ENCODE measurements at places on chromosomes 7 and 10.

DNA sequence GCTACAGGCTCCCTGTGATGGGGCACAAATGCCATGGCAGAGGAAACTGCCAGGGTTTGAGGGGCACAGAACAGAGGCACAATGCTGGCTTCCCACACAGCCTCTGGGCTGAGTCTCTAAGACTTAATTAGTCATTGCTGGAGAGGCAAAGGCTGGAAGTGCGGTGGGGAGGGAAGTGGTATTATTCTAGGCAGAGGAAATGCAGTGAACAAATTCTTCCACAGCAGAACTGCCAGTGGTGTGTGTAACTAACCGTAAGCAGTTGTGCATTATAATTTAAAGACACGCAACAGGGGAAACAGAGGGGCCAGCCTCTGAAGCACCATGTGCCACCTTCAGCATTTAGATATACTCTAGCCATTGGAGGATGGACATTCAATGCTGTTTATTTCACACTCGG, 12.8 kb downstream of the ICA1 start:
- DNase-seq = no peak
- no peak overlapping the region for H3K27ac ChIP-seq
- no peaks in the 10 kb centered on the region for H3K27me3 ChIP-seq
- H3K4me3 ChIP-seq = no peak overlapping the region
- H3K36me3 ChIP-seq = no peaks in the 10 kb centered on the region
- H3K4me1 ChIP-seq = no peaks in the 10 kb centered on the region

DNA sequence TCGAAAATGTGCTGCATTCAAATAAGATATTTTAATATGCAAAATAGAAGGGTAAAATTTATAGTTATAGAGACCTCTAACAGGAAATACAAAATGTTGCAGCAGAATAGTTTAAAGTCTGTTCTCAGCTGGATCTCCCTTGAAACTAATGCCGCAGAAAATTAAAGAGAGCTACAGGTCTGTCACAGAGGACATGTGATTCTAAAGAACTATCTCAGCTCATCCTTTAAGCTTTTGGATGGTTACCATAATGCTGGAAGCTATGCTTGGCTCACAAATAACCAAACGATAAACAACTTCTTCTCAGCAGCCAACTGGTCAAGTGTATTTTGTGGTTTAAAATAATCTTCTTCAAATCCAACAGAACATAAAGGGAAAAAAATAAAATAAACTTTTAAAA, 353.0 kb downstream of the PARD3 start:
- no peaks in the 10 kb centered on the region for H3K36me3 ChIP-seq
- no peak overlapping the region for H3K27ac ChIP-seq
- H3K4me1 ChIP-seq = no peaks in the 10 kb centered on the region
- no peaks in the 10 kb centered on the region for H3K27me3 ChIP-seq
- DNase-seq = no peak

DNA sequence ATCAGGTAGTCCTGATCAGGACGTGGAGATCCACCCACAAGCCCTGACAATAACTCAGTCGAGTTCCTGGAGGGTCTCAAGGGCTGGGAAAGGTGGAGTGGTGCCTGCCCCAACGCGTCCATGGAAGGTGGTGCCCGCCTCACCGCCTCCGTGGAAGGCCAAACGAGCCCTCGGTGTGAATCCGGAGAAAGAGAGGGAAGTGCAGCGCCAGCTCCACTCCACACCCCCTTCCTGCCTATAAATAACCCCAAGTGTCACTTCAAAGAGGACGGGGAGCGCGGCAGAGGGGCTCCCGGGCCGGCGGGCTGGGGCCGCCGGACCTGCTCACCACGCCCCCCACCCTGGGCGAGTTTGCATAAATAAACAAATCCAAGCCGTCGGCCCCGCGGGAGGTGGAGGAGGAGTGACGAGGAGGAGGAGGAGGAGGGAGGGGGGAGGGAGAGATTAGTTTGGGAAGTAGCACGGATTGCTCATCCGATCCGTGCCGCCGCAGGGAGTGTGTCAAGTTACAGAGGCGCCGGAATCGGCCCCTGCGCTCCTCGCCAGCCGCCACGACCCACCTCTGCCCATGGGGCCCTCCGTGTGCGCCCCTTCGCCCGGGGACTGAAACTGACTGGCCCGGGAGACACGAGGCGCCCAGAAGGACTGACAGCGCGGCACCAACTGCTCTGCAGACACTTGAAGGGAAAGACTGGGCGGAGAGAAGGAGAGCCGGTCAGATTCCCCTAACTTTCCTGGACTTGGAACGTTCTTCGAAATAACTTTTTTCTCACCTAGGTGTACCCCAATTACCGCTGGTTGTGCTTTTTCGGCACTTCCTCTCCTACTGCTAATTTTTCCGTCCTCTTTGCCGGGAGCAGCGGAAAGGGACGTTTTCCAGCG, at the start of gene COL13A1:
Gene COL13A1 (plus strand): TSS at position 473 of the 882 bp plus-strand sequence. CDS start 518 bp downstream, outside the sequence.
- no peak within 1 kb of the TSS for H3K4me3 ChIP-seq
- no peaks in the 10 kb centered on the region for H3K4me1 ChIP-seq
- peaks cover 18% of the 10 kb centered on the region for H3K27me3 ChIP-seq
- H3K36me3 ChIP-seq = no peaks in the 10 kb centered on the region
- H3K27ac ChIP-seq = no peak within 1 kb of the TSS
- DNase-seq = no peak

DNA sequence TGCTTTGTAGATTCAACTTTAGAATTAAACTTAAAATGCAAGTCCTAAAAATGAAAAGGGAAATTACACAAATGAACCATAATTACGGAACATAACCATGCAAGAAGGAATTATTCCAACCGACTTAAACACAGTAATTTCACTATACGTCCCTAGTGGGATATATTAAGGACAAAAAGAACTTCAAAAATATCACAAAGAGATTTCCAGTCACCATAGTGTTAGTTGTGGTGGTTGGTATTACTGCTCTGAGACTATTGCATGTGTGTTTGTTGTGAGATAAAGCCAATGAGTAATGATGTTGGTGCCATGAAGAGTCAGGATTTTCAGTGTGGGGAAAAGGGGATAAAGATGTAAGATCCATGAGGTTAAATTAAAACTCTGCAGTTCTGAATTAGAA, 49.6 kb downstream of the KCNH2 start:
- no peaks in the 10 kb centered on the region for H3K36me3 ChIP-seq
- no peaks in the 10 kb centered on the region for H3K4me1 ChIP-seq
- peaks cover 2% of the 10 kb centered on the region for H3K27me3 ChIP-seq
- no peak for DNase-seq
- H3K4me3 ChIP-seq = no peak overlapping the region

GRCh38 chr10:14753441-14753840, 21.3 kb downstream of the FAM107B start:
- no peak for DNase-seq
- H3K27me3 ChIP-seq = no peaks in the 10 kb centered on the region
- no peaks in the 10 kb centered on the region for H3K36me3 ChIP-seq
- peaks cover 14% of the 10 kb centered on the region for H3K4me1 ChIP-seq
- no peak overlapping the region for H3K27ac ChIP-seq
- no peak overlapping the region for H3K4me3 ChIP-seq

GRCh38 chr7:25249772-25250171, 21.5 kb upstream of the NPVF start:
- no peak overlapping the region for H3K4me3 ChIP-seq
- no peak for DNase-seq
- no peaks in the 10 kb centered on the region for H3K4me1 ChIP-seq
- no peaks in the 10 kb centered on the region for H3K36me3 ChIP-seq
- H3K27me3 ChIP-seq = no peaks in the 10 kb centered on the region
- no peak overlapping the region for H3K27ac ChIP-seq

GRCh38 chr10:91214911-91215310, 5.6 kb upstream of the PCGF5 start:
- H3K27ac ChIP-seq = no peak overlapping the region
- H3K4me3 ChIP-seq = no peak overlapping the region
- no peaks in the 10 kb centered on the region for H3K36me3 ChIP-seq
- H3K4me1 ChIP-seq = peaks cover 8% of the 10 kb centered on the region
- DNase-seq = no peak

- H3K36me3 ChIP-seq = no peaks in the 10 kb centered on the region
- no peak overlapping the region for H3K27ac ChIP-seq
- no peak overlapping the region for H3K4me3 ChIP-seq
- no peaks in the 10 kb centered on the region for H3K27me3 ChIP-seq
- peaks cover 6% of the 10 kb centered on the region for H3K4me1 ChIP-seq
Measured at GRCh38 chr7:22429386-22429785, 70.6 kb downstream of the STEAP1B start.

DNA sequence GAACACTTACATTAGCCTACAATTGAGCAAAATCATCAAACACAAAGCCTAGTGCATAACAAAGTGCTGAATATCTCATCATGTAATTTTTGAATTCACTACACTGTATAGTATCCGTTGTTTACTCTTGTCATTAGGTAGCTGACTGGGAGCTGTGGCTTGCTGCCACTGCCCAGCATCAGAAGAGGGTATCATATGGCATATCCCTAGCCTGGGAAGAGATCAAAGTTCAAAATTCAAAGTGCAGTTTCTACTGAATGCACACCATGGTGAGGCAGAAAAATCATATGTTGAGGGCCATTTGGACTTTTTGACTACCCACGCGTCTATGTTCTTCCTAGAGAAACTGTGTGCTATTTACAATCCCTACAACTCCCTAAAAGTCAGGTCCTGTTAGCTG, 7.5 kb upstream of the ZC3HAV1 start:
- no peak overlapping the region for H3K4me3 ChIP-seq
- peaks cover 25% of the 10 kb centered on the region for H3K4me1 ChIP-seq

- peaks cover 3% of the 10 kb centered on the region for H3K4me1 ChIP-seq
- H3K27me3 ChIP-seq = no peaks in the 10 kb centered on the region
- no peak for DNase-seq
- peak within 1 kb of the TSS; percentile 82 for H3K4me3 ChIP-seq
Measured at GRCh38 chr7:30771174-30771879, at the start of gene MINDY4. Gene MINDY4, plus strand, starts transcription at chr7:30771417. Its CDS starts 77 bp downstream, at chr7:30771494.

DNA sequence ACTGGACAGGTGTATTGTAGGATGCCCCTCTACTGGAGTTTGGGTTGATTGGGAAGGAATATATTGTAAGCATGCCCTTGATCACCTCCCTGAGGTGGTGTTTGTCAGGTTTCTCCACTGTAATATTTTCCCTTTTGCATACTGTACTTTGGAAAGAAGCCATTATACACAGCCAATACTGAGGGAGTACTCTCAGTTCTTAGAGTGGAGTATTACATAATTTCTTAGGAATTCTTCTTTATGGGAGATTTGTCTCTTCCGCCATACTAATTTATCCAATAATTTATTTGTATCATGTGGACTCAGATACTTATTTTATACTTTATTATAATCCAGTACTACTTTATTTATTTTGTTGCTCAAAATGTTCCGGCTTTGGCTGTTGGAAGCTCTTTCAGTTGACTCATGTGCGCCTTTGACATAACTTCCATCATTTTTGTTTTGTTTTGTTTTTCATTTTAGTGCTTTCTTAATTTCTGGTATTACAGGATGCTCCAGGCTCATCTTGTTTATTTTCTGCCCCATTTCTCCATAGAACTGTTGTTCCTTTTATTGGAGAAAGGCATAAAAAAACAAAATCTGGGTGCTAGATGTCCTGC, 29.7 kb downstream of the MKLN1 start:
- H3K4me1 ChIP-seq = 0 out of 2 replicates have a peak, but pooled peaks cover 3% of the 10 kb centered on the region
- H3K27me3 ChIP-seq = no peaks in the 10 kb centered on the region
- H3K36me3 ChIP-seq = no peaks in the 10 kb centered on the region
- H3K27ac ChIP-seq = no peak overlapping the region

GRCh38 chr10:97676770-97677581, 10.1 kb downstream of the AVPI1 start:
- peaks cover 8% of the 10 kb centered on the region for H3K36me3 ChIP-seq
- no peak for DNase-seq
- 0 out of 2 replicates have a peak overlapping the region, but pooled peaks have one; percentile 6 for H3K27ac ChIP-seq
- no peaks in the 10 kb centered on the region for H3K27me3 ChIP-seq

- no peak overlapping the region for H3K27ac ChIP-seq
- no peak for DNase-seq
- H3K36me3 ChIP-seq = peaks cover 3% of the 10 kb centered on the region
- H3K4me1 ChIP-seq = peaks cover 15% of the 10 kb centered on the region
- no peak overlapping the region for H3K4me3 ChIP-seq
Measured at GRCh38 chr7:6440381-6440780, 7.4 kb downstream of the DAGLB start.

DNA sequence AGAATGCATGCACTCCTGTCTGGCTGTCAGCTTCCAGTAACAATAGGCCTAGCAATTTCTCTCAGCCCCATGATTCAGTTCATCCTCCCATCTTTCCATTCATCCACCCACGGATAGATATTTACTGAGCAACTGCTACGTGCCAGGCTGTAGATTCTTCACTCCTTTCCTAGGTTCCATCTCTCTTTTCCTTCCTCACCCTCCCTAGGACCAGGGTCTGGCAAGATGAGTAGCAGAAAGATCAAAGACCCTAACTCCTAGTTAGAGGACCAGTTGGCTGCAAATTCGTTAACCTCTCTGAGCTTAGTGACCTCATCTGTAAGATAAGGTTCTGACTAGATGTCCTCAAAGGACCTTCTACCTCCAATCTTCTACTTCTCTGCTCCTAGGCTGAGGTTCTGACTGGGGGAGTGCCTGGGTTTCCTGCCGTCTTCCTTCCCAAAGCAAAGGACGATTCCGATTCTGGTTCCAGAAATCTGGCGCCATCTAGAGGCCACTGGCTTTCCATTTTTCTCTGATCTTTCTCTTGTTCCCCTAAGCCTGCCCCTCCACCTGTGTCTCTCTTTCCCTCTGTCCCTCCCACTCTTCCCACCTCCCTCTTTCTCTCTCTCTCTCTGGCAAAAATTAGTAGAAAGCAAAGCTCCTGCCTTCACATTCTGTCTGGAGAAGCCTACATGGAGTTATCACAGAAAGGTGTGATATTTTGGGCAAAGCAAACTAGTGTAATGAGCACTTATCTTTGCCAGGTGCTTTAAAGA, 26.2 kb downstream of the TBATA start:
- H3K27me3 ChIP-seq = no peaks in the 10 kb centered on the region
- no peak overlapping the region for H3K4me3 ChIP-seq
- DNase-seq = peak; percentile 17
- H3K4me1 ChIP-seq = no peaks in the 10 kb centered on the region
- no peak overlapping the region for H3K27ac ChIP-seq

DNA sequence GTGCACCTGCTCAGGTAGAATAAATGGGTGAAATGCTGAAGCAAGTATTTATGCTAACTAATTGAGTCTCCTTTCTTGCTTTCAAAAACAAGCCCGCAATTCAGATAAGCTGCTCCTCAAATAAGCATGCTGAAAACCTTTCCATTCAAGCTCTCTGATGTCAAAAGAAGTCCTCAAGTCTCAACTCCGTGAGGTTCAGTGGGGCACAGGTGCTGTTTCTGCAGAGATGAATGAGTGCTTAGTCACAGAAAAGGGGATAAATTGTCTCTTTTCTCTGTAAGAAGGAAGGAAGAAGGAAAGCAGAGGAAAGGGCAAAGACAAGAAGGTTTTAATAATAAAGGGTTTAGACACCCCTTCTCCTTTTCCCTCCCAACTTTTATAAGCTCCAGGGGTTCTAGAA, 229.8 kb upstream of the NPY start:
- H3K4me1 ChIP-seq = no peaks in the 10 kb centered on the region
- H3K36me3 ChIP-seq = no peaks in the 10 kb centered on the region
- no peak for DNase-seq
- no peak overlapping the region for H3K4me3 ChIP-seq
